ACHN (cell line): ENCODE measurements at places on chromosomes 2 and 18.

DNA sequence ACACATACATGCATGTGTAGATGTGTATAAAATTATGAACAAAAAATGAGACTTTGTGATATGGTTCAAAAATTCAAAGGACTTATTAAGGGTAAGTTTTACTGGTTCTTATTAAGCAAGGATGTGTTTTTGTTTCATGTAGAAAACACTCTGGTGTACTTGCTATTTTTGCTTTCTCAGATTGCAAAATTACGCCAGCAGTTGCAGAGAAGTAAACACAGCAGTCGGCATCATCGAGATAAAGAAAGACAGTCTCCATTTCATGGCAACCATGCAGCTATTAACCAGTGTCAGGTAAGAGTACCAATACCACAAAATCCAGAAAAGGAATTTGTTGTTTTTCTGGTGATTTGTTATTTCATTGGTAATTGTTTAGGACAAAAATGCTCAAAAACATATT, 91.3 kb downstream of the FAM117B start:
- DNase-seq: no peak

- DNase-seq: no peak
These were observed 47.9 kb downstream of the COL3A1 start for GRCh38 chr2:189022053-189022481.

GRCh38 chr2:37561615-37562569, 109.5 kb downstream of the CDC42EP3 start:
- DNase-seq: peak; percentile 95

DNA sequence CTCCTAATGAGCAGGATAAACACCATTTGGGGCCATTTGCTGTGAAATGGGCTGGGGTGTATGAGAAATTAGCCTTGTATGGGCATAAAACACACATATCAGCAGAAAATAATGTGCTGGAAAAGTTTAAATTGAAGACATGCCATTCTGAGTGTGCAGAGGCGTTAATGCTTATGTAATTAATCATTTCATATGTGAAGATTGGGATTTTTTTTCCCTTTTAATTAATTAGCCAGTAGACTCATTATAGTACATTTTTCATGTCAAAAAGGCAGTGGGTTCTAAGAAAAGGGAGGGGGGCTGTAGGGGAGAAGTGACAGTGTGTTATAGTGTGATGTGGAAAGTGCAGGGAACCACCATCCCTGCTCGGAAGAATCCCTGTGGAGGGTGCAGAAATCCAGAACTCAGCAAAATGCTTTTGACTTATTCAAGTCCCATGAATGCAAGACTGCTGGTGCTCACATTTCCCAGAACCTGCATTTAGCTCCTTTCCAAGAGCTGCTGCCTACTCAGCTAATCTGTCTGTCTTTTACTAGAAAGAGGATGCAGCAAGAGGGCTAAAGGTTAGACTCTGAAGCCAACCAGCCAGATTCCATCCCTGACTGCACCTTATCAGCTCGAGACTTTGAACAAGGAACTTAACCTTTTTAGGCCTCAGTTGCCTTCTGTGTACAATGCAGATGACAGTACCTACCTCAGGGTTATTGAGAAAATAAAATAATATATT, 11.6 kb upstream of the COX7A2L start:
- DNase-seq: no peak

- peak; percentile 56 for DNase-seq
These were observed 1010.9 kb upstream of the NXPH2 start for GRCh38 chr2:139790807-139791752.

DNA sequence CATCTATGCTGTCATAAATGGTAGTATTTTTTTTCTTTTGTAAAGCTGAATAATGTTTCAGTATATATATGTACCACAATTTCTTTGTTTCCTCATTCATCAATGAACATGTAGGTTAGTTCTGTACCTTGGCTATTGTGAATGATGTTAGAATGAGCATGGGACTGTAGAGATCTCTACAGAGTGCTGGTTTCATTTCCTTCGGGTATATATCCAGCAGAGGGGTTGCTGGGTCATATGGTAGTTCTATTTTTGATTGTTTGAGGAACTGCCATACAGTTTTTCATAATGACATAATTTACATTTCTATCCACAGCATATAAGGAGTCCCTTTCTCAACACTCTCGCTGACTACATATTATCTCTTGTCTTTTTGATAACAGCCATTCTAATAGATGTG, 243.5 kb downstream of the CDH7 start:
- DNase-seq: no peak
